ENCODE measurements at places on chromosomes 6 and 20.
A peak's percentile ranks its signal among the peaks of the same experiment; 100 is the strongest.

GRCh38 chr6:85421972-85422371, 27.9 kb upstream of the NT5E start:
- DNase-seq = no peak

- DNase-seq = no peak
Observed at GRCh38 chr20:43825051-43825402, 89.6 kb upstream of the TOX2 start.

DNA sequence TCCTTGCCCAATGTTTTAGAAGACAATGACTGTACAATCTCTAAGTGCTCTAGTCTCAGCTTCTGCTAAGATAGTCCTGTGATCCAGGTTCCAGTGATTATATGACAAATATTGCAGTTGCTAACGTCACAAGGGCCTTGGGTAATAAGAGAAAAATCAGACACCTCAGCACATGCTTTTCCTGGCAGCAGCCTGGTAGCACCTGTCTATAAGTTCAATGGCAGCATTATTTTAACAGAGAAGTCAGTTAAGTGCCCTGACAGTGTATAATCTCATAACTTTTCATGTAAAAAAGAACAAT, 121.3 kb upstream of the BCLAF1 start:
- no peak for DNase-seq

DNA sequence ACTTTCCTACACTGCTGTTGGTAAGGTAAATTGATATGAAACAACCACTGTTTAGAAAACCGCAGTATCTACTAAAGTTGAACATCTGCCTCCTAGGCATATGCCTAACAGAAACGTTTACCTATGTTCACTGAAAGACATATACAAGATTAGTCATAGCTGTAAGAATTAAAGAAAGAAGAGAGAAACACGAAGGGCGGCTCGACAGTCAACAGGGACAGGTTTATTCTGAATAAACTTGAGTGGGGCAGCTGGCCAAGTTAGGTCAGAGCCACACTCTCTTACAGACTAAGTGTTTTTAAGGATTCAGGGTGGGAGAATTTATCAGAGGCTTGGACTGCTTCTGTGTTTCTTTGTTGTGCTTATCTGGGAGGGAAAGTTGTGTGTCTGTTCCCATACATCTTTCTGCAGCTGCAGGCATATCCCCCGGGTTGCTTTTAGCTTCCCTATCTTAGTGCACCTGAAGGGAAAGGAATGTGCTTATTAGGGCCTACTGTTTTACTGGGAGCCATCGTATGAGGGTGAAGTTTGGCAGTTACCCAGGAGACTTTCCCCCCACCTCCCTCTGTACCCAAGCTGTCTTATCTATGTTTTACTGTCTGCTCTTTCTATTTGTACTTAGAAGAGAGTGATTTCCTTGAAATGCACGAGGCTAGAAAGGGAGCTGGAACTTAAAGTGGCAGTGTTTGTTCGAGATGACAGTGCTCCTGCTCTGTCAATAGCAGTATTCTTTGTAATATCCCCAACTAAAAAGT, 20.4 kb downstream of the PROCR start:
- no peak for DNase-seq

DNA sequence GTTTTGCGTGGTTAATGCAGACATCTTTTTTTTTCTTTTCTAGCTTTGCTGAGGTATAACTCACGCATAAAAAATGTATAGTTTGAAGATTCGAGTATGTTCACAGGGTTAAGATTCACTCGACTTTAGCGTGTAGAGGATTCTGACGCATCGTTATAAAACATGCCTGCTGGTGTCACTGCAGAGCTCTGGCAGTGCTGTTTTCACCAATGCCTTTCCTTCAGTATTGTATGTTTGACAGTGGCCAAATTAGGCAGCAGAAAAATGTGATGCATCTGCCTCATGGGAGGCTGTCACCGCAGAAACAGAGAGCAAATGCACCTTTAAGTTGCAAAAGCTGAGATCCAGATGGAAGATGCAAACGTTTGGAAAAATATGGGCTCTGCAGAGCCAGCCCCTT, 18.0 kb upstream of the SIRPB2 start:
- DNase-seq = peak; percentile 12

GRCh38 chr6:79215213-79215824, 19.2 kb downstream of the HMGN3 start:
- DNase-seq = no peak

DNA sequence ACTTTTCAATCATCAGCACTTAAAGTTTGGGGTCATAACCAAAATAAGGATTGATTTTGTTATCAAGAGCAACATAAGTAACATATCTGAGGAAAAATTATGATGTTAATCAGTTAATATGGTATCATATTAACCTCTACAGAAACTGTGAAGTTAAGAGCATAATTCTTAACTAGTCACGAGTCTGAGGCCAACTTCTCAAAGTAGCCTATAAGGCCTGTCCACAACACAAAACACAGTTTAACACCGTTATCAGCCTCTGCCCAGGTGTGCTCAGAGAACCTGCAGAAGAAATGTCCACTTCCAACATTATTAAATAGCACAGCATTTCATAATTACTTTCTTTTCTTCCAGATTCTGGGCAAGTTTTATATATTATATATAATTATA, 1.1 kb downstream of the STX7 start:
- no peak for DNase-seq

GRCh38 chr20:35341366-35342028, 49.3 kb upstream of the FAM83C start:
- DNase-seq = no peak

GRCh38 chr20:55597526-55597925, 407.8 kb downstream of the CBLN4 start:
- DNase-seq = no peak

GRCh38 chr6:95117236-95117635, 460.1 kb upstream of the MANEA start:
- no peak for DNase-seq

DNA sequence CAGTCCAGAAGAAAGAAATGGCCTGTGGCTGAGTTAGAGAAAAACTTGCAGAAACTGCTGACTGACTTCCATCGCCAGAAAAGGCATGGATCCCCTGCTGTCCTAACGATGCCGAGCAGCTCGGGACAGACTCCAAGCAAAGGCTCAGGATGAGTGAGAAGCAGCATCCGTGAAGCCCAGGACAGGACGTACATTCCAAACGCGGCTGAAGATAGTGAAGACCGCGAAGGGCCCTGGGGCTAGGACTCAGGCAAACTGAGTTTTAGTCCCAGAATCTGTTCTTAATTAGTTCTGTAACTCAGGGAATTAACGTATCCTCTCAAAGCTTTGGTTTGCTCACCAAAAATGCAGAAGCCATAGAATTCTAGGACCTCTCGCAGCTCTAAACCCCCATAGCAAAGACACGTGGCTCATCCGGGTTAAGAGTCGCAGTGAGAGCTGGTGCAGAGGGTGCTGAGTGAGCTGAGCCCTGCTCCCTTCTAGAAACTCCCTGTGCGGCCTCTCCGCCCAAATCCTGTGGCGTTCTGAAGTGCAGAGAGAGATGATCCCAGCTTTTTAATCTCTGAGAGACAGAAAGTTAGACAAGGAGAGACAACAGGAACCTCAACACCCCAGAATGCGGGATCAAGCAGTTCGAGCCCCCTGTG, 132.9 kb upstream of the THBS2 start:
- no peak for DNase-seq

DNA sequence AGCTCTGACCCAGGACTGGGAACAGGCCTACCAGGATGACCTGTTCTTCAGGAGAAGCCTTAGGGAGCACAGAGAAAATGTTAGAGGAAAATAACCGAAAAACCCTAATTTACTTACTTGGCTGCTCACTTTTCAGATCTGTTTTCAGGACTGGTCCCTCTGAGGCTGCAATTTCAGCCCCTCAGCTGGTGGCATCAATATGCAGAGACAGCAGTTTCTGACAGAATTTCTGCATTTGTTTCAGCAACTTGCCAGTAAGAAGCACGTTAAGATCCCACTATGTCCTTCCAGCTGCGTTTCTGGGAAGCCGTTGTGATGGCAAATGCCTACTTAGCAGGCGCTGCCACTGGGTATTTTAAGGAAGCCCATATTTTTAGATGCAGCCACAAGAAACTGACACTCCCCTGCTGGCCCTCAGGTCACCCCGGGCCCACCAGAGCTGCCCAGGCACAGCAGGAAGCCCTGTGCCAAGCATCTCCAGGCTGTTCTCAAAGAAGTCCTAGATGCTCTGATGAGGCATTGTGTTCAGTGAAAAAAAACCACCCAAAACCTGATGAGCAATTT, 7.5 kb downstream of the YTHDF1 start:
- DNase-seq = no peak

DNA sequence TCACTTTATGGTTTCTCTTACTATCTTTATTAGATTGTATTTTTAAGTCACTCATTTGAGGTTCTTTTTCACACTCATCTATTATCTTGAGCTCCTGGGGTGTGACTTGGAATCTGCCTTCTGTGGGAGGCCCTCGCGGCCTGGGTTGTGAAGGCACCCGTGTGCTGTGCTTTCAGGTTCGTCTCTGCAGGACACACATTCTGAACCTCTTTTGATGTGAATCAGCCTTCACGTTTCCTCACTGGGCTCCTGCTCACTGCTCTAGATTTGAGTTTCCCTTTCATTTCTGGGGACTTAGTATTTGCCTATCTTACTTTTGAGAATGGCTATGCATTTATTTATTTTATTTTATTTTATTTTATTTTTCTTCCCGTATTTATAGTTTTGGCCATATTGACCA, 97.8 kb downstream of the PACRG start:
- DNase-seq = no peak

DNA sequence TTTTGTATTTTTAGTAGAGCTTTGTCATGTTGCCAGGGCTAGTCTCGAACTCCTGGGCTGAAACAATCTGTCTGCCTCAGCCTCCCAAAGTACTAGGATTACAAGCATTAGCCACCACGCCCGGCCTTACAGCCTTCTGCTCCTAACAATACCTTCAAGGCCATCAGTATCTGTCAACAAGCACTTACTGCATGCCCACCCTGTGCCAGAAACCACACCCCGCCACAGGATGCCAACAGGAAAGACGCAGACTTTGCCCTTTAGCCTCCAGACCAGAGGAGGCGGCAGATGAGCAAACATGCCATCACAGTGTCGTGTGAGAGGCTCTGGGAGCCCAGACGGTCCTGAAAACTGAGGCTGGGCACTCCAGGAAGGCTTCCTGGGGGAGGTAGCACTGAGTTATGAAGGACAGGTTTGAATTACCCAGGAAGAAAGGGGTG, 34.7 kb upstream of the TGM3 start:
- DNase-seq = no peak

- DNase-seq = no peak
Observed at GRCh38 chr6:101413773-101414172, 20.3 kb downstream of the GRIK2 start.

DNA sequence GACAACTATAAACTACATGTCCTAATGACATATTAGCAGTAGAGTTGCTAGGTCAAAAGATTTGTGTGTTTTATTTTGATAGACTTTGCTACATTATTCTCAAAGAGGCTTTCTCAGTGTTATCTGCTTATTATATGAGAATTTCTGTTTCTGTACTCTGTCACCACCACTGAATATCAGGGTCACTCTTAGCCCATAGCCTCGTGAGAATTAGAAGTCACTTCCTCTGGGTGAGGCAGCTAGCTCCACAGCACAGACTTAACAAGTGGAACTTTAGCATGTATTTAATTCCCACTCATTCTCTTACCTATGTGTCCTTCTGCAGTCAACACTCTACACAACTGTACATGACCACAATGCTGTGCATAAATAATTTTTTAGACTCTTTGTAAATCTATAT, 6.7 kb downstream of the PHACTR2 start:
- no peak for DNase-seq

DNA sequence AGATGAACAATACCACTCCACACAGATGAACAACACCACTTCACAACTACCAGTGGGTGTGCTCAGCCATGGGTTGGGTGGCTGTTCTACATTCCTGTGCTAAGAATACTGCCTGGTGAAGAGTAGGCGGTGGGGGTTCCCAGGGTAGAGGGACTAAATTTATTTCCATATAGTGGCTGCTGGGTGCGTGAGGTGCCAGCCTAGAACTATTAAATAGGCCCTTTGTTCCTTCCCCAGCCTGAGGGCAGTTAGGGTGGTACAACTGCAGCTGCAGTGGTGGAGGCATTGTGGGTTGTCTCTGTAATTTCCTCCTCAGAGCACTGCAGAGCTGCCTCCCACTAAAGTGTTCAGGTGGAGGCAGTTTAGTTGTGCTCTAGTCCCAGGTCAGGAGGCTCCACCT, 618.4 kb downstream of the MMUT start:
- DNase-seq = no peak

GRCh38 chr20:478010-478948, 15.9 kb upstream of the TBC1D20 start:
- no peak for DNase-seq

- no peak for DNase-seq
Observed at GRCh38 chr6:88044530-88044929, 3.1 kb upstream of the SPACA1 start.

- DNase-seq = peak; percentile 52
Observed at GRCh38 chr20:16709017-16709416, 20.8 kb upstream of the SNRPB2 start.

GRCh38 chr6:57104336-57104735, 14.3 kb downstream of the ZNF451 start:
- DNase-seq = no peak

DNA sequence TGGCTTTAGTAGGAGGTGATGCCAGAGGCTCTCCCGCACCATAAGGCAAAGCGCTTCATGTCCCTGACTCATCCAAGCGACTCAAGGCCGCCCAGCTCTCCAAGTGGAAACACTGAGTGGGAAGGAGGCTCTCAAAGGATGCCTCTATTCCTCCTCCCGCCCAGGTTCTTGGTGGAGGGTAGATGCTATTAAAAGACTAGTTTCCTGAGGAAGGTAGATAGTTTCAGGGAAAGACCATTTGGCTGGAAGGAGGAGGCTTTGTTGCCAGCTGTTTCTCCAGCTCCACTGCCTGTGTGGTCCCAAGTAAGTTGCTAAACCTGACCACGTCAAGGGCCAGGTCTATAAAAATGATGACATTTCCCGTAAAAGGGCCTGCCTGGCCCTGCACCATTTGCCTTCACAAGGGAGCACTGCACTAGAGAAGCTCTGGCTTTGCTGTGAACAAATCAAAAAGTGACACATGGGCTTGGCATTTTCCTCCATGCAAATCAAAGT, 48.2 kb downstream of the GMDS start:
- DNase-seq = no peak

DNA sequence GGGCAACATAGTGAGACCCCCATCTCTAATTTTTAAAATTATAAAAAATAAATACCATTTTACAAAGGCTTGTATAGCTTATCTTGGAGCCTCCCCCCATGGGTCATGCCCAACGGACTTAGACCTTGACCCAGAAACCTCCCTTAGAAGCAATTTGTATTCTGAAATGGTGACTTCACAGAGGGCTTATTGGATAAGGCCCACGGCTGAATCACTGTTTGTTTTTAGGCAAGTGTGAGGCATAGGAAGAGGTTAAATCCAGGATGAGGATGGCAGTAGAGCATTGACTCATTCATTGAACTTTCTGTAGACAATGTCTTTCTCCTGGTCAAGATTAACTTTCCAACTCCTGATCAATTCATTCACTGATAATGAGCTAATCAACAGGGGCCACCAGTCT, 6.2 kb upstream of the SNAI1 start:
- no peak for DNase-seq
